Activated B cell treated with CpG ODN at 0.5 μM for 24 hours (primary cell): ENCODE measurements at places on chromosomes 2 and 18.

GRCh38 chr2:76870011-76870410, 652.2 kb downstream of the LRRTM4 start:
- no peak overlapping the region for H3K4me3 ChIP-seq
- no peaks in the 10 kb centered on the region for H3K4me1 ChIP-seq
- no peak for DNase-seq
- H3K27ac ChIP-seq, result no peak overlapping the region
- H3K27me3 ChIP-seq, result no peaks in the 10 kb centered on the region
- no peaks in the 10 kb centered on the region for H3K36me3 ChIP-seq

- H3K27ac ChIP-seq, result no peak overlapping the region
- H3K4me1 ChIP-seq, result no peaks in the 10 kb centered on the region
- H3K36me3 ChIP-seq, result peaks cover 58% of the 10 kb centered on the region
- no peak overlapping the region for H3K4me3 ChIP-seq
These were observed 94.0 kb downstream of the VRK2 start for GRCh38 chr2:58140508-58141072.

DNA sequence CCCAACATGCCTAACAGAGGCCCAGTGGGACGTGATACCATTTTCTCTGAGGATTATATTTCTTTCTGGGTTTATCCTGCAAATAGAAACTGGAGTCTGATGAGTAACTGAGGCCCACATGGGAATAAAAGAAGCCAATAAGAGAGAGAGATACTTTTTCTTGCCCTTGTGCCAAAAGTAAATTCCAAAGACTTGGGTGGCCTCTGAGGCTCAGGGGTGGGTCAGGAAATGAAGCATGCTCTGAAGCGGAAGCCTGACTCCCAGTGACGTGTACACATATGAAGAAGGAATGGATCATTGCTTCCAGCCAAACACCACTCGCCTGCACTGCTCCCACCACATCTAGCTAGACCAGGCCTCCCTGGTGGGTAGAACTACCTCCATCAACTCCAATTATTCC, 273.6 kb upstream of the NCKAP5 start:
- H3K27me3 ChIP-seq, result peaks cover 7% of the 10 kb centered on the region
- H3K36me3 ChIP-seq, result no peaks in the 10 kb centered on the region
- no peak overlapping the region for H3K4me3 ChIP-seq
- DNase-seq, result no peak
- peaks cover under 1% of the 10 kb centered on the region for H3K4me1 ChIP-seq
- H3K27ac ChIP-seq, result no peak overlapping the region

DNA sequence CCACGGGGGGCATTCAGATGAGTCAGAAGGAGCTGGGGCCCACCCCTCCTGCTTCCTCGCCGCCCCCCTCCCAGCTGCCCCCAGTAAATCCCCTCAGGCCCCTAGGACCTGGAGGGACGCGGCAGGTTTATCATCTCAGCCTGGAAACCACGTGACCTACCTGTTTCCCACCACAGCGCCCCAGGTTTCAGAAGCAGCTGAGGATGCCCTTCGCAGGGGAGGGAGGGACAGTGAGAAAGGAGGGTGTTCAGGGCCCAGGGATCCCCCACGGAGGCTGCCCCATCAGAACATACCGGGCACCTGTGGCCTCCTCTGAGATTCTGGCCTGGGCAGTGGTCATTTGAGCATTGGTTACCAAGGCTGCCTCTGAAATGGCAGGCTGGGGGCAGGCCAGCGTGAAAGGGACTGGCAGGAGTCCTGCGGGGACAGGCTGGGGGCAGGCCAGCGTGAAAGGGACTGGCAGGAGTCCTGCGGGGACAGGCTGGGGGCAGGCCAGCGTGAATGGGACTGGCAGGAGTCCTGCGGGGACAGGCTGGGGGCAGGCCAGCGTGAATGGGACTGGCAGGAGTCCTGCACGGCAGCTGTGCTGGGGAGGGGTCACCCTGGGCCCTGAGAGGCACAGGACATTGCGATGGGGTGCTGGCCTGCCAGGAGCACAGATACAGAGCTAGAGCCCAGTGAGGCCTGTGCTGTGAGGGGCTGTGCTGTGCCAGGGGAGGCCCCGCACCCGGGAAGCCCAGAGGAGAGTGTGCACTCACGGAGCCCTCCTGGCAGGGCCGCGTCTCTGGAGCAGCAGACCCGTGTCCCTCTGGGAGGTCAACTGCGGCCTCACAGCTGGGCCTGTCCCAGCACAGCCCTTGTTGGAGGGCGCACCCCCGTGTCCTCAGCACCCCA, 1.6 kb downstream of the NEU4 start:
- no peaks in the 10 kb centered on the region for H3K36me3 ChIP-seq
- DNase-seq, result no peak
- peaks cover 16% of the 10 kb centered on the region for H3K4me1 ChIP-seq
- no peak overlapping the region for H3K27ac ChIP-seq
- peaks cover 12% of the 10 kb centered on the region for H3K27me3 ChIP-seq
- H3K4me3 ChIP-seq, result no peak overlapping the region

- no peak overlapping the region for H3K27ac ChIP-seq
- H3K4me1 ChIP-seq, result no peaks in the 10 kb centered on the region
- H3K4me3 ChIP-seq, result no peak overlapping the region
- H3K36me3 ChIP-seq, result no peaks in the 10 kb centered on the region
- H3K27me3 ChIP-seq, result peaks cover 1% of the 10 kb centered on the region
These were observed 64.5 kb upstream of the HDAC4 start for GRCh38 chr2:239465017-239466001.
